ENCODE measurements at places on chromosomes 1 and 21.

GRCh38 chr1:44237721-44238457 lies 24.6 kb downstream of the DMAP1 start:
- DNase-seq: peak; percentile 25

DNA sequence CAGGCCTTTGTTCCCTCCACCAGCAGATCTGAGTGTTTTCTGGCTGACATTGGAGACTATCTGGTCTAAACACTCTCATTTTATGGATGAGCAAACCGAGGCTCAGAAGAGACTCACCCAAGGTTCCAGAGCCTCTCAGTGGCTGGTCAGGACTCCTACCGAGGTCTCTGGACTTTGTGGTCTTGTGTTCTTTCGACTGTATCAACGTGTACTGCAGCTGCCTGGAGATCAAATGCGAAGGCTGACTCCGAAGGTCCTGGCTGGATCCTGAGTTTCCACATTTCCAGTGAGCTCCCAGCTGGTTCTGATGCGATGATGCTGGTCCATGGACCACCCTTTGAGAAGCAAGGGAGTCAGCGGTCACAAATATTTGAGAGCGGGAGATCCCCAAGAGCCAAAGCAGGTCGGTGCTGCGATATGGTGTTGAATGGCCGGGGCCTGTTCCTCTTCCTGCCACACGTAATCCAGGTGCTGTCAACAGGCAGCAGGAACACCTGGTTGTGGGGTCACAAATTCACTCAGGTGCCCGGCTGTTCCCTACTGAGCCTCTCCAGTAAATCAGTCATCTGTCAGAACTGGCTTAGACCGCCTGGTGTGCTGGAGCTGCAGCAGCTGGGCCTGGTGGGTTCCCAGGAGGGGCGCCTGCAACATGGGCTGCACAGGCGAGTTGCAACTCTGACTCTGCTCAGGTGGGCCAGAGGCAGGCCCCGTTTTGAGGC lies 94.8 kb upstream of the USP24 start:
- no peak for DNase-seq

DNA sequence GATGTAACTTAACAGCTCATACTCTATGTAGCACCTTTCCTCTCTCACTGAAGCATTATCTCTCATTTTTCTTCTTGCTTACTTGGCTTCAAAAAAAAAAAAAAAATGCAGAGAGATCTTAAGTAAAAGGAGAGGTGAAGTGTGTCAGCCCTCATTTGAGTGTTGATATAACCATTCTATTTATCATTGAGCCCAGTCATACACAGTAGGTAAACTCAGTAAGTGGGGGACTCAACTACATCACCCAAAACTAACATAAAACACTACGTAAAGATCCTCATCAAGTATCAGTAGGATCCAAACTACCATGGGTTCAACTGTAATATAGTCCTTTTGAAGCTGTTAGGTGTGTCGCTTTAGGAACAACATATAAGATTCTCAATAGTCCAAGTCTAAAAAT lies 8.2 kb downstream of the PNRC2 start:
- no peak for DNase-seq

GRCh38 chr21:19853709-19854575 lies 1144.3 kb upstream of the NCAM2 start:
- DNase-seq: no peak

GRCh38 chr1:231487019-231487418 lies 41.5 kb upstream of the TSNAX start:
- DNase-seq: no peak

- DNase-seq: no peak
Measured at GRCh38 chr1:223316082-223316481, 47.9 kb downstream of the SUSD4 start.

- no peak for DNase-seq
Measured at GRCh38 chr1:198892065-198892464, 253.2 kb downstream of the PTPRC start.

DNA sequence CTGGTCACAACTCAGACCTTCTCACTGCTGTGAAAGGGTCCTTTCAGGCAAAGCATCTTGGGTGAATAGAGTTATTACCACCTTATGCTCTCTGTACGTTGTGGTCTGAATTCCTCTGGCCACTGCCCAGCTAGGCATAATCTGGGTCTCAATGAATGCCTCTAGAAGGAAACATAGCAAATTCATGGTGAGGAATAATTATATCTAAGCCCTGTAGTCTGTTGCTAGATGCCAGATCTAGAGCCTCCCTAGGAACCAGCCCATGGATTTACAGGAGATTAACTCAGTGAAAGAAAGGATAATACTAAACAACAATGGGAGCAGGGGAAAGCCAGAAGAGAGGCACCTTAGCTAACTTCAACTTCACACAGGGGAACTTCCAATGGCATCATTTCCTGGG lies 2.4 kb upstream of the COL11A1 start:
- no peak for DNase-seq

DNA sequence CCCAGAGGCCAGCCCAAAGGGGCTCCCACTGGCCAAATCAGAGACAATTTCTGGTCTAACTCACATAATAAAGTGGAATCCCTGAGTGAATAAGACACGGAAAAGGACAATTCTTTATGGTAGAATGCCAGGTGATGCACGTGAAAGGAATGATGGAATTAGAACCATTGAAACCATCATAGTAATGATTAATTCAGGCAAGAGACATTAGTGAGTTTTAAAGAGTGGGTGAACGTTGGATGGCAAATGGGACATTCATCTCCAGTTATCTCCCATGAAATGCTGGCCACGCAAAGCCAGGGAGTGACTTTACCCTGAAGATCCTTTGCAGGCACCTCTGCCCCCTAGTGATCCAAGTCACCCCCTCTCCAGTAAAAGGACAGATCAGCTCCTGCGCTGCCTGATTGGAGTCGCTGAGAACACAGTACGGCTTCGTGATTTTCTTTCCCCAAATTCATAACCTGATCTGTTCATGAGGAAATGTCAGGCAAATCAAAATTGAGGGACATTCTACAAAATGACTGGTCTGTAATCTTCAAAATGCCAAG lies 87.5 kb downstream of the AJAP1 start:
- DNase-seq: no peak

- DNase-seq: no peak
Measured at GRCh38 chr1:43706598-43707189, 642 bp upstream of the ST3GAL3 start.

DNA sequence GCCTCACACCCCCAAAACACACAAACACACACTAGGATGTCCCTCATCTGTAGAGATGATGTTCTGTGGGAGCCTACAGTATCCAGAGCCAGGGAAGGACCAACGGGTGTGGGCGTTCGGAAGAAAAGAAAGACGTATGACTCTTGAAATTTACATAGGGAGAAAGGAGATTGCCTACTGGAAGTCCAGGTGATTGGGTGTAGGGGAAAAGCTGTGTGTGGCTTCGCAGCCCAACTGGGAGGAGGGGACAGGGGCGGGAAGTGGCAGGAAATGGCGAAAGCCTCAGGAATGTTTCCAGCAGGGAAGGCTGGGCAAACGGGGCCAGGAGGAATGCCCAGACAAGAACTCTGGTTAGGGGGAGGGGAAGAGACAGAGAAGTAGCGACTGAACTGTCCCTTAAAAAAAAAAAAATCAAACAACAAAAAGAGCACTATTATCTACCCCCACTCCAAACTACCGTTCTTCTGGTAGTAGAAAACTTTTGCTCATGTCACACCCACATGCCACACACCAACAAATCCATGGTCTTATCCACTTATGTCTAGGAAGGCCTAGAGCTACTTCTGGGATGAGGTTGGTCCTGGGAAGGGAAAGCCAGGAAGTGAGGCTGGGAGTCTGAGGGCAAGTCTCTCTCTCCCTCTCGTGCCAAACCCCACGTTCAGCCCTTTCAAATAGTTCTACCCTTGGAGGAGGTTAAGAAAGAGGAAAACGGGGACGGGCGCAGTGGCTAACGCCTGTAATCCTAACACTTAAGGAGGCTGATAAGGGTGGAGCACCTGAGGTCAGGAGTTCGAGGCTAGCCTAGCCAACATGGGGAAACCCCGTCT lies 1.8 kb upstream of the CKS1B start:
- no peak for DNase-seq

DNA sequence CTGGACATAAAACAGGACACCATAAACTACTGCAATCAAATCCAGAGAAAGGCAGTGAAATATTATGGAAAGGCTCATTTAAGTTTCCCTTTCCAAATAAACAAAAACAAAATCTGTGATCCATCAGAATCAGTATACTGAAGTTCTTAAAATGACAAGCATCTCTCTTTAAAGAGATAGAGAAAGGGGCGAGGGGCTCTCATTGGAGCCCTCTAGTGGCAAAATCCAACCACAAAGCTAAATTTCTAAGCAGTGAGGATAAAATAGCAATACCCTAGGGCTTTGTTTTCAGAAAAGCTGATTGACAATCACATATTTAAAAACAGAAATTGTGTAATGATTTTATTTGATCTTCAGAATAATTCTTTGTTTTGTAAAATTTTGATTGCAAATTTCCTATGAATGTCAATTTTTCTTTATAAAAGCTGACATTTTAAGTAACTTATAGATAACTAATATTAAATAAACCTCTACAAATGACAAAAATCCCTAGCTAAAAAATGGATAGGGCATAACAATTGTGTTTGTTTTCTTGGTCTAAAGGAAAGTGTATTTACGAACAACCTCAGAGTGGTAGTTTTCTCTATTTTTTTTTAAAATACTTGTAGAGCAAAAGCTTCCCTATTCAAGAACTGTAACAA lies 138.2 kb downstream of the COL24A1 start:
- DNase-seq: no peak

GRCh38 chr1:89563957-89564604 lies 39.5 kb downstream of the LRRC8B start:
- no peak for DNase-seq

DNA sequence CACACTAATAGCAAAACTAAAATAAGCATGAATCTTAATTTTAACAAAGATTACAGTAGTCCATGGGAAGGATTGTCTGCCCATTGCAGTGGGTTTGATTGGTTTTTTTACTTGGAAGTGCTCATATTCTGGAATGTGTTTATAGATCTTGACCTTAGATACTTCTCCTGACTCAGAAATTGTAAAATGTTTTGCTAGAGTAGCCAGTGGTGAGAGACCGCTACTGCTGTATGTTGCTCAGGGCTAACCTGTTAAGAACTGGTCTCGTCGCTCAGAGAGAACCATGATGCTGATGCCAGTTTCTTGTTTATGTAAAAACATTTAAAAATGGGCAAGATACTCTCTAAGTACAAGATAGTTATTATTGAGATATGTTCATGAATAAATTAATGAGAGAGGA lies 99.9 kb downstream of the ROR1 start:
- no peak for DNase-seq

GRCh38 chr1:23417570-23417969 lies 7.0 kb downstream of the TCEA3 start:
- no peak for DNase-seq

DNA sequence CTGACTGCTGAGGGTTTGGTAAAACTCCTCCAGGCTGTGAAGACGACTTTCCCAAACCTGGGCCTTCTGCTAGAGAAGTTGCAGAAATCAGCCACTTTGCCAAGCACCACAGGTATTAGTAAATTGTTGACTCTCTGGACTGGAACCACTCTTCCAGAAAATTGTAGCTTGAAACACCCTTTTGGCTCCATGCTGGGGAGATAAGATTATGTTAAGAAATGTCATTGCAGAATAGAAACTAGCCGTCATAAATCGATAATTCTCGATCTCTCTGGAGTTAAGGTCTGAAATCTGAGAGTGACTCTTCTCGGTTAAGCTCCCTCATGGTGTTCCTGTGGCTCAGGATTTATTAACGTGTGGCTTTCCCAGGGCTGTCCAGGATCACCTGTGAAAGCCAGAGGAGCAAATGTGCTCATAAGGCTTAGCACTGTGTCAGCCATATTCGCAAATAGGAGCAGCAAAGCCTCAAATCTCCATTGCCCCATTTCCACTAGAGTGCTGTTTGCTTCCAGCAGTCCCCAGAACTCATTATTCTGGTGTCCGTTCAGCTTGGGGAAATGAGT lies 54.6 kb downstream of the ZBTB40 start:
- DNase-seq: no peak

- DNase-seq: no peak
Measured at GRCh38 chr1:183734543-183735036, 70.3 kb upstream of the RGL1 start.

DNA sequence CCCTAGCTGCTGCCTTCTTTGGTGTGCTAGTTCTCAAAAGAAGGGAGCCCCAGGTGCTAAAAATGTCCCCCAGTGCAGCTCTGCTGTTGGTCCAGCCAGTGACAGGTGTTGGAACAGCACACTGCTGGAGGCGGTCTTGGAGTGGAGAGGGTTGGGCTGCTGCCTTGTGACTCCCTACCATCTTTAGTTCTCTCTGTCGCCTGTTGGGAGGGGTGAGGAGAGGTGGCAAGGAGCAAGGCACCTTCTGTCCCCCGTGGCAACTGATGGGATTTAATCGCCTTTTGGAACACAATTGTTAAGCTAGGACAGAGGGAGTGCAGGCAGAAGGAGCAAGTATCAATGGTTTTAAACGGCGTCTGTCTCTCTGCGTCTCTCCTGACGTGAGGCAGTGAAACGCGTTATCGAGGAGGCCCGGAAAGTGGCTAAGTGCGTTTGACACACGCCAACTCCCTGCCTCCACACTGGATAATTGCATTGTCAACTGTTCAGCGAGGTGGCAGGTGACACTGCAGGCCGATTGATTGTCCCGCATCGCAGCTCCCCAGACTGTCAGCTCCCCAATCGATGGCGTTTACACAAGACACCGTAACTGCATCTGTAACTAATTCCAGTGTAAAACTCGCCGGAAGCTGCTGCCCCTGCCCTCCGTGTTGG lies 34.0 kb downstream of the TMEM53 start:
- no peak for DNase-seq

- no peak for DNase-seq
Measured at GRCh38 chr1:230794871-230795605, 47.9 kb downstream of the CAPN9 start.

DNA sequence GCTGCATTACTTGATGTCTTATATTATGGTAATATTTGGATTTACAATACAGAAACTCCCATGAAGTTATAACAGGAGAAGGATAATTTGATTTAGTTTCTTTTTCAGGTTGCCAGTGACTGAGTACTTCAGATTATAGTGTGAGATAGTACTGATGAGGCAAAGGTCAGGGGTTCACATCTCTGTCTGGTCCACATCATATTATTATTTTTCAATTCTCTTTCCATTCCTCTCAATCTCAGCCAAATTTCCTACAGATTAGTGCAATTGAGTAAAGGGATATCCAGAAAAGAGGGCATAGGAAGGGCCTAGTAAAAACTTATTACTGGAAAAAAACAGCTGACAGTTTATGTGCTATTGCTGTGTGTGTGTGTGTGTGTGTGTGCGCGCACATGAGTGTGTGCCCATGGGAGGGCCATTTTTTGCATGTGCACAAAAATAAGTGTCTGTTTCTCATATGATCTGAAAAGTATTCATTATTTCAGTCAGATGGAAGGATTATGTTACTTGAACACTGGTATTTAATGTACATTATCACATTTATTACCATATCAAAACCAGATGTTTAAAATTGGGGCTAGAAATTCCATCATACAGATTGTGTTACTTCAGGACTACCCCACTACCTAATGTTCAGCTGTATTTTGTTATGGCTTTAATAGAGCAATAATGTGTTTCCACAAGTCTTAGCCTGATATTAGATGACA lies 78.3 kb upstream of the KCNK2 start:
- DNase-seq: no peak

- DNase-seq: peak; percentile 46
Measured at GRCh38 chr1:62437273-62437940, 558 bp downstream of the USP1 start.

GRCh38 chr1:200749090-200749489 lies 10.4 kb downstream of the CAMSAP2 start:
- DNase-seq: no peak

- no peak for DNase-seq
Measured at GRCh38 chr1:165537356-165538109, 6.3 kb upstream of the LRRC52 start.

GRCh38 chr1:226734611-226735153 lies 4.4 kb downstream of the ITPKB start:
- DNase-seq: no peak

All from naive thymus-derived CD4-positive, alpha-beta T cell (primary cell).